T-helper 17 cell (primary cell): ENCODE measurements at places on chromosomes 5 and 9. TPM values are rescaled to one million over a fixed set of nuclear protein-coding genes. Genes with fewer than 3 reads are reported as not detected.

GRCh38 chr9:27462434-27462833 lies 61.7 kb upstream of the IFNK start:
- no peak overlapping the region for H3K4me3 ChIP-seq
- no peak overlapping the region for H3K27ac ChIP-seq
- H3K4me1 ChIP-seq = peaks cover 4% of the 10 kb centered on the region

GRCh38 chr5:64690417-64691151 lies at the start of gene SHISAL2B:
TSS of gene SHISAL2B (plus strand) at chr5:64690503. CDS start at chr5:64690624, 121 bp downstream.
- peaks cover 65% of the 10 kb centered on the region for H3K27me3 ChIP-seq
- peaks cover 6% of the 10 kb centered on the region for H3K4me1 ChIP-seq
- peaks cover 6% of the 10 kb centered on the region for H3K36me3 ChIP-seq
- H3K27ac ChIP-seq = no peak within 1 kb of the TSS
- H3K4me3 ChIP-seq = peak within 1 kb of the TSS; percentile 57
- no peak for DNase-seq

DNA sequence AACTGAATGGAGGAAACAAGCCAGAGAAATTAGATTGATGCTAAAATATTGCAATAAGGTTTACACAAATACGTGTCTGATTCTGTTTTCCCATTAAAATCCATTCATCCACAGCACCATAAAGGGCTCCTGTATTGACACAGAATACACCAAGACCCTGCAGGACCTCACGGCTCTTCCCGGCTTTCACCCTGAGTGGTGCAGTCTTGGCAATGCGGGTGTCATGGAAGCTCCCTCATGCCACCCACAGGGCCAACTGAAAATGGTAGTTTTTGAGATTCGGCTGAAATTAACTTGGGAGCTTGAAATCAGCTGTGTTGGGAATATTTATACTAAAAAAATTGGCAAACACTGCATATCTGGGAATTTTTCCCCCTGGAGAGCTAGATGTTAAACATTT lies 17.3 kb upstream of the EXOC3 start:
- H3K4me1 ChIP-seq = no peaks in the 10 kb centered on the region
- H3K27ac ChIP-seq = no peak overlapping the region
- peaks cover 31% of the 10 kb centered on the region for H3K27me3 ChIP-seq
- H3K36me3 ChIP-seq = peaks cover 5% of the 10 kb centered on the region
- no peak for DNase-seq

DDX4 gene
- not detected for total RNA-seq

FAM163B gene
- not detected for total RNA-seq

OTULINL gene
- 42.8 TPM for total RNA-seq

DNA sequence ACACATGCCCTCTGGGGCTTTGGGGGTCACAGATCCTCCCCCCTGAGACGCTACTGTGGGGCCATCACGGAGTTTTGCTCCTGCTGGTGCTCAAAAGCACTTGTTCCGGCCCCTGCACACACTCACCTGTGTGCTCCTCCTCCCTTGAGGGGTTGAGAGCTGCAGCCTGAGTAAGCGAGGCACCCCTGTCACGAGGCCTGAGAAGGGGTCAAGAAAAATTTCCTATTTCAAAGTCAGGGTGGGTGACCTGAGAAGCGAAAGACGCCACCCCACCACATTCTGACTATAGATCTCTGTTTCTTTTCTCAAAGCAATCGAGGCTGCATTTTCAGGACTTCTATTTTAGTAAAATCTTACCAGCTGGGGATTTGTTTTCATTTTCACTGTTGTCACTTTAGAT lies 138.5 kb downstream of the DCP2 start:
- no peak for DNase-seq
- H3K4me3 ChIP-seq = no peak overlapping the region
- no peak overlapping the region for H3K27ac ChIP-seq

DNA sequence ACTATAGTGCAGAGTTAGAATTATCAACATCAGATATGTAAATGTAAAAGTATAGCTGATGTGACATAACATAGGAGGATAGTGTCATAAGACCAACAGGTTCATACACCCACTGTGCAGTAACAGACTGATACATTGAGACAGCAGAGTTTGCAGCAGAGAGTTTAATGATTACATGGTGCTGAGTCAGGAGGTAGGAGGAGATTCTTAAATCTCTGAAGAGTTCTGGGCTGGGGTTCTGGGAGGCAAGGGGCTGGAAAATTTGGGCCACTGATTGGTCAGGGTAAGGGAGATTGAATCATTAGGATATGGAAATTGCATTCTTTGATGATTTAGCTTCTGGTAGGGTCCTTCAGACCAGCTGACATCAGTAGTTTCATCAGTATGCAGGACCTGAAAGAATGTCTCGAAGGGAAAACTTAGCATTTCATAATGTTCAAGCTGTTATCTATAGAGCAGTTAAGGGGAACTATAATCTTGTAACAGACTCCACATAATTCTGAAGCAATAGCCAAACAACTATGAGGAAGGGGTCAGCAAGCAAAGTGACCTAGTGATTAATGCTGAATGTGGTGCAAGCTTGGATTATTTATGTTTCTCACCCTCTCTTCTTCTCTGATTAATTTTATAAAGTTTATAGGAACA lies 35.6 kb downstream of the CCL28 start:
- H3K27me3 ChIP-seq = no peaks in the 10 kb centered on the region
- DNase-seq = no peak
- no peak overlapping the region for H3K4me3 ChIP-seq
- H3K36me3 ChIP-seq = peaks cover 16% of the 10 kb centered on the region
- H3K27ac ChIP-seq = no peak overlapping the region

- no peak overlapping the region for H3K4me3 ChIP-seq
- DNase-seq = no peak
- H3K27me3 ChIP-seq = peaks cover 38% of the 10 kb centered on the region
- peaks cover 8% of the 10 kb centered on the region for H3K36me3 ChIP-seq
These were observed 30.2 kb upstream of the ENHO start for GRCh38 chr9:34552986-34553385.

TMEFF1 gene
- total RNA-seq = not detected

GRCh38 chr5:66326276-66326675 lies 182.2 kb downstream of the SREK1 start:
- H3K4me1 ChIP-seq = no peaks in the 10 kb centered on the region
- no peak overlapping the region for H3K4me3 ChIP-seq
- DNase-seq = no peak

DNA sequence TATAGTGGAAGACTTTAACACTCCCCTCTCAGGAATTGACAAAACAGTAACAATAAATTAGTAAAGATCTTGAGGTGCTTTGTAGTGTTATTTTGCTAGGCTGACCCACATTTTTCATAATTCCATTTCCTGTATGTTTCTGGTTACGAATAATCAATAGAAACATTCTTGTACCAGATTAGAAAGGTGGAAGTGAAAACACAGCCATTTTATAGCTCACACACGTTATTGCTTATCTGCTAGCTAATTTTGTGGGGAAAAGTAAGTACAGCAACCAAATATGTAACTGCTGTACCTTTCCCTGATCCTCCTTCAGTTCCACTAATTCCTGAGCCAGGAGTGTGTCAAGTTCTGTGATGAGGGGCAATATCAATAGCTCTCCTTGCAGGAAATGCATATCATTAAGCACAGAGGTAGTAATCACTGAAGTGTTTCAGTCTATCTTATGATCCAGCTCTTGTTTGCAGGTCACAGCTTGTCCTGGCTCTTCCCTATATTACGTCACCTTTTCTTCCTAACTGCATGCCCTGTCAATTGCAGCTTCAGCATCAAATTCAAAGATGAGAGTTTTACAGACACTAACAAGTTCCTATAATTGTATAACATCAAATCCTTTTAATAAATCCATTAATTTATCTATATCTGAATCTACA lies 59.4 kb downstream of the MINAR2 start:
- no peak overlapping the region for H3K27ac ChIP-seq
- H3K27me3 ChIP-seq = peaks cover 18% of the 10 kb centered on the region
- peaks cover 2% of the 10 kb centered on the region for H3K4me1 ChIP-seq

DNA sequence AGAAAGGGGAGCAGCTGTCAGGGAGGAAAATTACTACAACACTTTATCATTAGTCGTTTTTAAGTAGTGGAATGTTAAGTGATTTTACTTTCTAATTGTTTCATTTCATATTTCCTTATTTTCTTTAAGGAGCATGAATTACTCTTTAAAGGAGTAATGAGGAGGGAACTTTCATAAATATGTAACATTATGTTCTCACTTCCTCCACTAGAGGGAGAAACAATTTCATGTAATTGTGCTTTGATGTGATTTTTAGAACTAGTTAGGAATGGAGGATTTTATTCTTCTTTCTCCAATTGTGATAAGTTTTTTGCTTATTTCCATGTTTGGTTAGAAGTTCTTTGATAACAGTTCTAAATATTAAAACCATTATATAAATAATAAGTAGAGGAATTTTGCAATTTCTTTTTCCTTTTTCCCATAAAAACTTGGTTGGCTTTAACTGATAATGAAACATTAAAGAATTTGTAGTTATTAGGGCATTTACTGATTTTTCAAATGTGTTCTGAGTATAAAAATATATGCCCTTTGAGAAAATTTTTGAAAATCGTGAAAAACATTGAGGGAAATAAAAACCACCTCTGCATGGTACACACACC lies 25.6 kb downstream of the CEP78 start:
- H3K36me3 ChIP-seq = peaks cover 18% of the 10 kb centered on the region
- H3K4me3 ChIP-seq = no peak overlapping the region
- DNase-seq = no peak
- peaks cover 7% of the 10 kb centered on the region for H3K4me1 ChIP-seq

SLC34A3 gene
- not detected for total RNA-seq

IRX4 gene
- total RNA-seq = not detected
